COR-L47 (cell line): ENCODE measurements at places on chromosomes 11 and 22.

GRCh38 chr11:115918576-115918975 lies 414.4 kb upstream of the CADM1 start:
- no peak for DNase-seq

DNA sequence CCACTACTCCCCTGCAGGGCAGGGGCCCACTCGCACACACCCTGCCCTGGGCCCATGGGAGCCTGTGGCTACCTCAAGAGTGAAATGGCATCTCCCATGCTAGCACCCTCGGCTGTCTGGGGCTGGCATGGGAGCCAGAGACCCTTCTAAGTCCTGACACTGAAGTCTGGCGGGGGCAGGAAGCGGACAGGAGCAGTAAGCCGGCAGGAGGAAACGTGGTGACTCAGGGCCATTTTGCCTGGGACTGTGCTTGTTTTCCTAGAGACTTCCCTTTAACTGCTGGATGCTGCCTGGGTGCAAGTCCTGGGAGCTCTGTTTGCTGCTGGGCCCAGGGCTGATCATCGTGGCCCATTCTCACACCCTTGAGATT lies 16.8 kb downstream of the RELT start:
- DNase-seq, result no peak

GRCh38 chr11:2153581-2154194 lies 7.3 kb downstream of the INS start:
- DNase-seq, result no peak

GRCh38 chr11:95296165-95296564 lies 65.2 kb upstream of the SESN3 start:
- DNase-seq, result no peak

DNA sequence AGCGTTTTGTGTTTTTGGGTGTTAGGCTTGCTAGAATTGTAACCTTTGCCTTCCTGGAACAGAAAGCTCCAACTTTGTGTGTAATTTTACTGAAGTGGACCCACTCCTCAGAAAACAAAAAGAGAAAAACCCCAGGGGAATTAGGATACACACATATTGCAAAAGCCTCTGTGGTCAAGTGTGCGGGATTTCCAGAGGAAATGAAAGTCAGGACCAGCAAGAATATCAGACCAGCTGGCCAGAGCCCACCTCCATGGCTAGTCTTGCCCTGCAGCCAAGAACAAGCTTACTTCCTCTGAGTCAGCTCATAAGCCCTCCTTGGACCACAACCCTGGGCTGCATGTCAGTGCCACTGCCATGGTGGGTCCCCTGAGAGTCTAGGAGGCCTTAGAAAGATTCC lies 37.0 kb upstream of the FTH1 start:
- no peak for DNase-seq

GRCh38 chr11:46235777-46236688 lies 41.4 kb upstream of the CREB3L1 start:
- no peak for DNase-seq

DNA sequence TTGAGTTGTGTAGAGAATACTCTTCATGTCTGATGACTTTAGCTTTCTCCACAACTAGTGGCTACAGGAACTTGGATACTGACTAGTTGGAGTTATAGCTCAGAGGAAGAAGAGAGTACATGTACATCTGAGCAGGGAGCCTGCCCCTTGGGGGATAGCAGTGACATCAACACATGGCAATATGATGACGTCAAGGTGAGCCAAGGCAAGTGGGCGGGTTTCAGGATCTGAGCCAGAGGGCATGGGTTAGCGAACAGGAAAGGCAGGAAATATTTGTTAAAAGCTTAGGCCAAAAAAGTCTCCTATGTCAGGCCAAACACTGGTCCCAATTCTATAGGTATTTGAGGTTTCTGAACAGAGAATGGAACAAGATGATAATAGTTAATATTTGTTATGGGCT lies 42.0 kb upstream of the HORMAD2 start:
- no peak for DNase-seq

GRCh38 chr11:75272391-75272790 lies 31.8 kb downstream of the TPBGL start:
- no peak for DNase-seq

DNA sequence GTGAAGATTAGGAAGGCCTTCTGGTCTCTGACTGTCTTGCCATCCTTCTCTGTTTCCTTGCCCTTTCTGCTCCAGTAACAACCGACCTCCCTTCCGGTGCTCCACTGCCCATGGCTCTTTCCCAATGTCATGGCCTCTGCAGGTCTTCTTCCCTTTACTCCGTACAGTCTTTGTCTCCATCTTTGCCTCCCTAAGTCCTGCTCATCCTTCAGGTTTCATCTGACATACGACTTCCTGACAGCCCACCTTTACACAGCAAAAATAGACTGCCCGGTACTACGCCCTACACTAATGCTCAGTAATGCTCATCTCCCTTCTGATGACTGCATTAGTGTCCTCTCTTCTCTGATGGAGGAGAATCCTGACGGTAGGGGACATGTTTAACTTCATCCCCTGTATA lies 63.9 kb downstream of the FBXO7 start:
- no peak for DNase-seq

GRCh38 chr11:117930668-117931330 lies 1.6 kb upstream of the TMPRSS13 start:
- no peak for DNase-seq

DNA sequence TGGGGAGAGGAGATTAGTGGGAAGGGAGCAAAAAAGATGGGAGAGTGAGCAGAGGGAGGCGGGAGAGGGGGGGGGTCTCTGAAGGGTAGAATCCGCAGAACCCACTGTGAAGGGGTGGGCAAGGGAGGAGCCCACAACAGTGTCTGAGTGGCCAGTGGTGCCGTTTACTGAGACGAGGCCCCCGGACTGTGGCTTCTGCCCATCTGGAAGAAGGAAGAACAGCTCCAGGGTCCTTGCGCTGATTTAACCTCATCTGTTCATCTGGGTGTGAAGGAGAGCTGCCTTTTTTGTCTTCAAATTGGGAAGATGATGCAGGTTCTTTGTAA lies 45.7 kb upstream of the ANO1 start:
- no peak for DNase-seq

DNA sequence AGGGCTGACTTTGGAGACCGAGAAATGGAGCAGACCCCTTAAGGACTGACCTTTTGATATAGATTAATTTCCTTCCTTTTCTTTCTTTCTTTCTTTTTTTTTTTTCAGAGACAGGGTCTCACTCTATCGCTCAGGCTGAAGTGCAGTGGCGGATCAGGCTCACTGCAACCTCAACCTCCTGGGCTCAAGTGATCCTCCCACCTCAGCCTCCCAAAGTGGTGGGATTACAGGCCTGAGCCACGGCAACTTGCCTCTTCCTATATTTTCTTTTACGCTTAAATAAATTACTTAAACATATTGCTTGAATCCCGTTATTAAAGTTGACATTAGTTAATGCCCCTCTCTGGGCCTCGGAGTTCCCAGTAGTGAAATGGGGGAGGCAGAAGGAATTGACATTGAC lies 350 bp upstream of the KCTD14 start:
- no peak for DNase-seq
